Type B pancreatic cell (in vitro differentiated cells): ENCODE measurements at places on chromosomes 12 and 14. TPM values are rescaled to one million over a fixed set of nuclear protein-coding genes. Genes with fewer than 3 reads are reported as not detected.

COCH gene
- total RNA-seq: 5.9 and 8.5 TPM in 2 replicates

HPD gene
- total RNA-seq: 0.92 TPM in 1 of 2 replicates, not detected in the other

NELL2 gene
- 10.4 and 27.1 TPM in 2 replicates for total RNA-seq

TMED10 gene
- 273 and 303 TPM in 2 replicates for total RNA-seq

KRT77 gene
- total RNA-seq: 0.27 and 2.3 TPM in 2 replicates
